CD4-positive, alpha-beta T cell treated with Interleukin-2 at 100 ng/mL for 4 hours (primary cell): ENCODE measurements at places on chromosomes 3 and 15.

DNA sequence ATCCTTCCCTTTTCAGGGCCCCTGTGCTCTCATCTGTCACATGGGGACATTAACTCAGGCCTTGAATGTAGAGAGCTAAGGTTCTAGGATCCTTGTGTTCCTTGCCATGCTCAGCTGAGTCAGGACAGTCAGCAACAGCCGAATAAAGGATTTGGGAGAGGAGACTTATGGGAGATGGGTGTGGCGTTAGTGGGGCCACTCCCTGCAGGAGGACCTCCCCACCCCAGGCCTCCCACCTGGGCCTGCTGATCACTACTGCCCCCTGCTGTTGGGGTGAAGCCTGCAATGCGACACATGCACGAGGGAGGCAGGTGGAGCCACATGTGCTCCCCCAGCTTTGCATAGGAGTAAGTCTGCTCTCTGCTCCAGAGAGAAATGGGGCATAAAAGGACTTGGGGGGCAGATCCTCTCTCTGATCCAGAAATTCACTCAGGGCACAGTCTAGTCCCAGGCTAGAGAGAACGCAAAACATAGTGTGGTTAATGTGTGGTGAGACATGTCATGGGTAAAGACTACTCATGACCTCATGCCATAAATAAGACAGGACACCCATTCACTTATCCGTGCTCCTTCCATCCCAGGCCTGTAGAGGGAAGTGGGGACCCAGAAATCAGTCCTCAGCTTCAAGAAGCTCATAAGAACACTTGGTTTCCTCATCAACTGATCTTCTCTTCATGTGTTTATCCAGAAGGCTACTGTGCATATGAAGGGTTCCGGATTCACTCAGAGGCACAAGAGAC is 19.4 kb downstream of the RBP1 start:
- no peak for DNase-seq

GRCh38 chr3:57825116-57825515 is 69.0 kb downstream of the SLMAP start:
- no peak for DNase-seq

GRCh38 chr3:17680530-17680929 is 61.9 kb downstream of the TBC1D5 start:
- DNase-seq, result no peak

- DNase-seq, result no peak
Observed at GRCh38 chr3:78957456-78957855, 810.3 kb downstream of the ROBO1 start.

DNA sequence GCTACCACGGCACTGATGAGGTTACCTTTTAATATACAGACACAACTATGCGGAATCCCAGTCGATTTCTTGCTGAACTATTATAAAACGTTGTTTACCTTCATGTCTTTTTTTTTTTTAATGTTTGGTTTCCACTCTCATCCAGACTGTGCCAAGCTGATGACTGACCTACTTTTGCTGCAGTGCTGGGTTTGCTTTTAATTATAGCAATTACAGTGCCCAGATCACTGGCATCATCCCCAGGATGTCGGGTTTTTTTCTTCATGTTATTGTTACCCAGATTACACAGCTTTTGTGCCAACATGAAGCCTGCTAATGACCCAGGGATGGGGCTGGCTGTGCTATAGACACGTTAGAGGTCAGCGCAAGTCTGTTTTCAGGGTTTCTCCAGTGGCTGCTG is 294.0 kb upstream of the ATP10A start:
- no peak for DNase-seq

GRCh38 chr3:63817225-63817624 is 1.9 kb upstream of the C3orf49 start:
- no peak for DNase-seq

DNA sequence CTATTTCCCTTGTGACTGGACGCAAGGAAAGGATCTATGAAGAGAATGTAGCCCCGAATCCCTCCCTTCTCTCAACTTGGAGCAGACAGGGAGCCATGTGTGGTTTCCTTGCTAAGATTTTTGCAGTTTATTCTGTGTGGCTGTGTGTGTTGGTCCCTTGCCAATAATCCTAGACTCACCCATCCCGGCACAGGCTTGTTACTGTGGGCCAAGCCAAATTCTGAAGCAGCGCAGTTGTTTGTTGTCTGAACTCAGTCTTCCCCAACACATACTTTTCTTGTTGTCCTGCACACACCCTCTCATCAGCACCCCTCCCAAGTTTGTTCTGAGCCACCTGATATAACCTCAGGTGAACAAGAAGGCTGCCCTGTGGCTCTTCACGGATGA is 193.3 kb upstream of the CTDSPL start:
- no peak for DNase-seq

DNA sequence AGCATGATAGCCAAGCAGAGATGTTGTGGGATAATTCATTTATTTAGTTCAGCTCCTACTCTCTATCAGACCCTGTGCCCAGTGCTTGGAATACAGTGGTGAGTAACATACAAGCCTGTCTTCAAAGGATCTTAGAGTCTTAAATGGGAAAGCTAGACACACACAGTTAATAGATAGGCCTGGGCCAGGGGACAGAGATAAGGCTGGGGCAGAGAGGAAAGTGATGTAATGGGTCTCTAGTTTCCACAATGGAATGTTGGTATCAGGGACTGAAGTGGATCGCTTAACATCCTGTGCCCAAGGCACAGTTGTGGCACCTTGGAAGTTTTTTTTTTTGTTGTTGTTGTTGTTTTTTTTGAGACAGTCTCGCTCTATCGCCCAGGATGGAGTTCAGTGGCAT is 79.9 kb upstream of the POLG start:
- no peak for DNase-seq

DNA sequence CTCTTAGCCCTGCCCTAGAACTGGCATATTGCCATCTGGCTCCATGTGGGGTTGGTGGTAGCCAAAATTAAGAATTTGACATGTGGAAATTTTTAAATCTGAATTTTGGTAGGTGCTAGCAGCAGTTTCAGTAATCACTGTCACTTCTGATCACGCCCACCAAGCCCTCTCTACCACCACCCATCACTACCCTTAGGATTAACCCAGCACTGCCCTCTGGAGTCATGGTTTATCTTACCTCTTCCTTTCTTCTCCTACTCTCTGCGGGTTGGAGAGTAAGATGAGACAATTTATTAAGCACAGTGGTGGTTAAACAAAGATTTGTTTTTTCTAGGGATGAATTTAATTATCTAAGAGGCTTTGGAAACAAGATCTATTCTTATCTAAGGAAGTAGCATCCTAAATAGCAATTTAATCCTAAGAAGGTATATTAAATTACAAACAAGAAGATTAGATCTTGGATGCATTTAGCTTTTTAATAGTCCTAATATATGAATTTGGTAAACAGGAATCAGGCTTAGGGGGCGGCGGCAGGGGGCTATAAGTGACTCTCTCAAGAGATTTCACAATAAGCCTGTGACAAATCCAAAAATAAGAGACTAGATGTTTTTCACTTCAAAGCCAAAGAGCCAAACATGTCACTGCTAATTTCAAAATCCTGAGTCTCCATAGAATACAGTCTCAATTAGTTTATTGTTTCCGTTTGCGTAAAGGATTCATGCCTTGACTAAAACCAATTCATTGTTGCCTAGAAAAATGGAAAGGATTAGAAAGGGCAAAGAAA is 498.4 kb upstream of the UBE2E2 start:
- DNase-seq, result no peak

DNA sequence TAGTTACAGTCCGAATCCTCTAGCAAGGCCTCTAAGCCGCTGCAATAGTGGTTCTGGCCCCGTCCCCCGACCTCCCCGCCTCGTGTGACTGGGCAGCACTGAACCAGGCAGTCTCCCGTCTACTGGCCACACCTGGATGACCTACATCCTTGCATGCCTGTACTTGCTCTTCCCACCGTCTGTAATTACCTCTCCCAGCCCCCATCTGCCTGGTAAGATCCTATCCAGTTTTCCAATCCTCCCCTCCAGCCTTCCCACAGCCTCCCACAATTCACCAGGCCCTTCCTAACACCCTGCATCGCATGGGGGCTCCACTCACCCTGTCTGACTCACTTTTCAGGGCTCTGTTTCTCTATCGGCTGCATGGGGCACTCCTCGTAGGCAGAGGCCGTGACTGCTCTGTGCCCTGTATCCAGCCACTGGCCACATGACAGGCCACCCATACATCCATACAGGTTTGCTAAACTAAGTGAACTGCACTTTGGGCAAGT is 32.8 kb downstream of the XXYLT1 start:
- DNase-seq, result no peak

DNA sequence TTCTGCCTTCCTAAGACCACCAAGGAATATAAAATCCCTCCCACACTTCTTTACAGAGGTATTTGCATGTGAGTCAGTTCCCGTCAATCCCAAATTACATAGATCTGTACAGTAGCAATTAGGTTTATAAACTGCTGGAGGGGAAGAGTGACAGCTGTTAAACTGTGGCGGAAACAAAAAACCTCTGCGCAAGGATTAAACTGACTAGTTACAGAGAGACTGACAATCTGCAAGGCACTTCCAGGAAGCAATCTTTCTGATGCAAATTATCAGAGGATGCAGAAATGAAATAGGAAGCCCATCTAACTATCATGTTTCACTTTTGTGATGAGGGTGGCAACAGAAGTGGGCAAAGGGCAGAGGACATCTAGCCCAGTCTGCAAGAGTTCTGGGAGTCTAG is 150.4 kb downstream of the RTP4 start:
- no peak for DNase-seq

DNA sequence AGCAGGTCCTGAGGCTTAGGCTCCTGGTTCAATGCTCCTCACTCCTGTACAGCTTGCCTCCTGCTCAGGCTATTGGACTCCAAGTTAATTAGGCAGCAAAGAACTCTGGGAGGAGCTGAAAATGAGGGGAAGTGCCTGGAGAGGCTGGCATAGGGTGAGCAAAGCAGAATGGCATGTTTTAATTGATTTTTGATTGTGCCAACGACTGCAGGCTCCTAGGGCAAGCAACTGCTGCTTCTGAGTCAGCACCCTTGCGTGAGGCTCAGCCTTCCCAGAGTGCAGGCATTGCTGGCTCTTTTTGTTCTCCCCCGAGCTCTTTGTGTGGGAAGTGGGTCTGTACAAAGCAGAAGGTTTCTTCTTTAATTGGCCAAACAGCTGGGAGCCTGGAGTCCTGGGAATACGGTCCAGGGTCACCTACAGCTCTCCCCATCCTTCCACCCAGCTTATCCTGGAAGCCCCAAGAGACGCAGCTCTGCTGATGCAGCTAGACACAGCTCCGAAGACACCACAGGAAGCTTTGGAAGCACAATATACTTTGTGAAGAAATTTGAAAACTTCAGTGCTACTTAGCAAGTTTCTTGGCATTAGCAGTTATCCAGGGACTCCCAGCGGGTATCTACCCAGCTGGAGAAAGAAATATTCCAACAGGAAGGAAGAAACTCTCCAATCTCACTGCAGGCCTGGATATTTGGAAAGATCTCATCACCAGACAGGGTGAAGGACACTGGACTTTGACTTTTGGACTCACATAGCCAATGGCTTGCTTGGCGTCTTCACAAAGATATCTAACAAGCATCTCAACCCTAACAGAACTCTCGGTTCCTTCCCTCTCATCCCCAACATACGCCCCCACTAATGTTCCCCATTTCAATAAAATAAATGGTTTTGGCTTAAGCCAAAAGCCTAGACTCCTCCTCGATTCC is 76.8 kb downstream of the BDH1 start:
- DNase-seq, result no peak

DNA sequence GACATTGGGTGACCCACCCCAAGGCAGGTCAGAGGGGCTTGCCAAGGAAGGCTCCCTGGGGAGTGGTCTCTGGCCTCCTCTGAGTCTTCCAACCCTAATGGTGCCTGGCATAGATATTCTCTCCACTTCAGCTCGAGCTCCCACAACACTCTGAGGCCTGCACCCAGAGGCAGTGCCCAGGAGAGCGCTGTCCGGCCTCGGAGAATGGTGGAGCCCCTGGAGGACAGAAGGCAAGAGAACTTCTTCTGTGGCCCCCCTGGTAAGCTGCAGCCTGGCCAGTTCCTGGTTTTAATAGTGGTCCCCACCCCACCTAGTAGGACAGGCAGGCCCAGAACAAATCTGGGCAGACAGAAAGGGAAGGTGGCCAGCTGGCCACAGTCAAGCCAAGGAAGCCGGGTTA is 7.0 kb downstream of the DISP2 start:
- no peak for DNase-seq

GRCh38 chr3:1350885-1351284 is 258.1 kb downstream of the CNTN6 start:
- no peak for DNase-seq

DNA sequence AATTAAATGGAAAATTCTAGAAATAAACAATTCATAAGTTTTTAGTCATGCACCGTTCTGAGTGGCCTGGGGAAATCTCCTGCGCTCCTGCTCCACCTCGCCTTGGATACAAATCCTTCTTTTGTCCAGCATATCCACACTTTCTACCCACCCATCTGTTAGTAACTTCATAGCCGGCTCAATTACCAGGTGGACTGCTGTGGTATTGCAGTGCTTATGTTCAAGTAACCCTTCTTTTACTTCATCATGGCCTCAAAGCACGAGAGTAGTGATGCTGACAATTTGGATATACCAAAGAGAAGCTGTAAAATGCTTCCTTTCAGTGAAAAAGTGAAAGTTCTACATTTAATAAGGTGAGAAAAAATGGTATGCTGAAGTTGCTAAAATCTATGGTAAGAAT is 142.3 kb upstream of the CHL1 start:
- no peak for DNase-seq

DNA sequence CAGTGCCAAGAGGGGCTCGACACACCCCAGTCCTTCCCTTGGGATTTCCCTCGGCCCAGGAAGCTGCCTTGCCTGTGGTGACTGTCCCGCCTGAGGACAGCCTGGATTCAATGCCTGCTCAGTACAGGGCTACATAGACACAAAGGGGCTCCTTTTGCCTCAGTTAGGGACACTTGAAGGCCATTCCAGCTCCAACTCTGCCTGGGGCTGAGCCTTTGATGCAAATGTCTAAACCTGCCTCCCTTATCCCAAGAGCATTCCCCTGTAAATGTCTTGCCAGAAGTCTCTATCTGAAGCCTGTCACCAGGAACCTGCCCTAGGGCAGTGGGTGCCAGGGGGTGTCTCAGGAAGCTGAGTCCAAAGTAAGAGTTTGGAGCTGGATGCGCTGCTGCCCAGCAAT is 19.3 kb upstream of the LYSMD4 start:
- DNase-seq, result no peak

GRCh38 chr3:193843474-193844301 is 250.7 kb downstream of the OPA1 start:
- no peak for DNase-seq

- no peak for DNase-seq
Observed at GRCh38 chr15:78394981-78395616, 42.9 kb upstream of the IREB2 start.

DNA sequence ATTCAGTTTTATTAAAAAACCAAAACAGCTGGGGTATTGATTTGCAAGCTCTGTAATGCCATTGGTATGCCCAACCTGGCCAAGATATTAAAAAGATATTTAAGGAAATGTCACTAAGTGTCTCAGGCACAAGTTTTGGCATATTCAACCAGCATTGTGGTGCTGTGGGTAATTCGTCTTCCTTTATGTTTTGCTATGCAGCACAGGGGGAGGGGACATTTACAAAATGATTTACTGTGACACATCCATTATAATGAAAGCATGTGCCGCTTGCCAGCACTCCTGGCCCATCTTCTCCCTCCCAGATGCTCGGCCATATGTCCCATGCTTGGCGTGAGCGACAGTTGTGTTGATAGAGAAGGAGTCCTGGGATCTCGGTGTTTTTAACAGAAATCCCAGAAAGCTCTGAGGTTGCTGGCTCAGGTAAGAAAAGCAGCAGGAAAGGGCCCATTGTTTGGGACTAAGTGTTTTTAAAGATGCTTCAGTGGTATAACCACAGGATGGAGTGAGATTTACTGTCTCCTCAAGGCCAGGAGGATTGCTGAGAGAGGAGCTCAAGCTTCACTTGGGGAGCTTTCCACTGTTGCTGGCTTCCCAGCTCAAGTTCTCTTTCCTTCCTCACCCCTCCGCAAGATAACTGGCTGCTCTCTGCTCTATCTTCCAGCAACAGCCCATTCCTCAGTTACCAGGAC is 158.2 kb upstream of the TSC22D2 start:
- DNase-seq, result no peak
